ENCODE measurements at places on chromosomes 7 and 10.

- no peak for DNase-seq
These were observed 9.9 kb downstream of the FAM204A start for GRCh38 chr10:118332236-118332635.

- no peak for DNase-seq
These were observed 639.6 kb upstream of the FOXK1 start for GRCh38 chr7:4042402-4043045.

DNA sequence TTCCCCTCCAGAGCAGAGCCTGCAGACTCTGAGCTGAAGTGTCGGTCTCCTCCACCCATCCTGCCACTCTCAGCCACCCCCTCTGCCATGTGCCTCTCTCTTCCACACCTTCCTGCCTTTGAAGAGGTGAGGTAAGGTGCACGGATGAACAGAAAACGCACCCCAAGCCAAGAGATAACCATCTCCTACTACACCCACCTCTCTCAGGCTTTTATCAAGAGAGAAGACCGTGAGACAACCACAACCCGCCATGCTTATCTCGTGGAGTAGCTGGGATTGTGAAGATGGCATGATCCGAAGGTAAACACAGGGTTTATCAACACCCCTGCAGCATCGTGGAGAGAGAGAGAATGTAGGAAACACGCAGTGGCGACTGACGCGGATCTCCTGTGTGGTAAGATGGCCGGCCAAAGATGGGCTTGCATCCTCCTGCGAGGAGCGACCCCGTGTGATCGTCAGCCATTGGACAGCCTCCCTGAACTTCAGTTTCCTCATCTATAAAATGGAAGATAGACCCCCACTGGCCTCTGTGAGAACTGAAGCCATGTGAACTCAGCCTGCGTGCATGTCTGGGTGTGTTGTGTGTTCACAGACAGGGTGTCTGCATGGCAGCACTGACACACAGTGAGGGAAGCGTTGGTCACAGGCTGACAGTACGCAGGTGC, 219.0 kb downstream of the DIP2C start:
- no peak for DNase-seq

GRCh38 chr10:24618401-24618800, 105.3 kb downstream of the ARHGAP21 start:
- no peak for DNase-seq

DNA sequence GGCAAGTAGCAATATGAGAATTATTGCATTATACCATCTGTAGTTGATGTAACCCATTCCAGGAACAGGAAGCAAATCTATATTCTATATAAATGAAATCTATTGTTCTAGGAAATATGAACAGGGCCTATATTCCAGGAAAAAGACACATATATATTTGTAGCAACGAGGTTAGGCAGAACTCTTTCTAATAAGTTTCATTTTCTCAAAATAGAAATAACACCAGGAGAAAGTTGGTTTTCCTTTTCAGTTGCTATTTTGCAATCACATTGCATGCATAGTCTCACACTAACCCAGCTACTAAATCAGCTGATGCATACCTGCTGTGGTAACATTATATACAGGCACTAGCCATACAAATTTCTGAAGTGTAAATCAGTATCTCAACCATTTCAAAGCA, 6.2 kb upstream of the IFIT2 start:
- DNase-seq, result peak; percentile 80

- DNase-seq, result peak; percentile 80
These were observed 60.0 kb downstream of the RALA start for GRCh38 chr7:39683216-39683845.

DNA sequence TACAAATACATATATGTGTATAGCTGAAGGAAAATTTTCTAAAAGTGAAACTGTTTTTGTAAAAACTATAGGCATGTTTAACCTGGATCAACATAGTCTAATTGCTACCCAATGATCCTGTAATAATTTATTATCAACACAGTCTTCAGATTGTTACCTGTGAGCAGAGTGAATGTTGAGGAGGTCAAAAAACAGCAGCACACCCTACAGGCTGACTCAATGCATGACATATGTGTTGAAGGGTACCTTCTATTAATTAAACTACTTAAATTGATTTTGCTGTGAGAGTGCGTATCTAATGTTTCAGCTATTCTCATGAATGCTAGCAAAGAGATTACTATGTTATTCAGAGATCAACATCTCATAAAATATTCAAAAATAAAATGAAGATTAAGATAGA, 411.4 kb downstream of the TNS3 start:
- DNase-seq, result no peak

DNA sequence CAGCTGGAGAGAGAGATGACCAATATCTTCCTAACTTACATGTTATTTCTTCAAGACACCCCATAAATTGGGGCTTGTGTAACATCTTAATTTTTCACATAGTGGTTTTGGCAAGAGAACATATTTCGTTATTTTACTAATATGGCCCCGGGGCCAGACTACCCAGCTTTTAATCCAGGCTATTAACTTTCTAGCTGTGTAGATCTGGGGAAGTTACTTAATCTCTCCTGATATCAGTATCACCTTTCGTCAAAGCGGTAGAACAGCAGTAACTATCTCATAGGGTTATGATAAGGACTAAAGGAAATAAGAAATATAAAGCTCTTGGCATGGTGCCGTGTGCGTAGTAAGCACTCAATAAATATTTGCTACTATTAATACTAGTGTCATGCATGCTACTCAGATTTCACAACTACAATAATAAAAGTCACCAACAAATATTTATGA, 71.6 kb upstream of the LYZL1 start:
- DNase-seq, result no peak

GRCh38 chr7:901388-902154, 25.2 kb downstream of the GET4 start:
- peak; percentile 79 for DNase-seq

- no peak for DNase-seq
These were observed 288.5 kb upstream of the POT1 start for GRCh38 chr7:125218076-125218475.

DNA sequence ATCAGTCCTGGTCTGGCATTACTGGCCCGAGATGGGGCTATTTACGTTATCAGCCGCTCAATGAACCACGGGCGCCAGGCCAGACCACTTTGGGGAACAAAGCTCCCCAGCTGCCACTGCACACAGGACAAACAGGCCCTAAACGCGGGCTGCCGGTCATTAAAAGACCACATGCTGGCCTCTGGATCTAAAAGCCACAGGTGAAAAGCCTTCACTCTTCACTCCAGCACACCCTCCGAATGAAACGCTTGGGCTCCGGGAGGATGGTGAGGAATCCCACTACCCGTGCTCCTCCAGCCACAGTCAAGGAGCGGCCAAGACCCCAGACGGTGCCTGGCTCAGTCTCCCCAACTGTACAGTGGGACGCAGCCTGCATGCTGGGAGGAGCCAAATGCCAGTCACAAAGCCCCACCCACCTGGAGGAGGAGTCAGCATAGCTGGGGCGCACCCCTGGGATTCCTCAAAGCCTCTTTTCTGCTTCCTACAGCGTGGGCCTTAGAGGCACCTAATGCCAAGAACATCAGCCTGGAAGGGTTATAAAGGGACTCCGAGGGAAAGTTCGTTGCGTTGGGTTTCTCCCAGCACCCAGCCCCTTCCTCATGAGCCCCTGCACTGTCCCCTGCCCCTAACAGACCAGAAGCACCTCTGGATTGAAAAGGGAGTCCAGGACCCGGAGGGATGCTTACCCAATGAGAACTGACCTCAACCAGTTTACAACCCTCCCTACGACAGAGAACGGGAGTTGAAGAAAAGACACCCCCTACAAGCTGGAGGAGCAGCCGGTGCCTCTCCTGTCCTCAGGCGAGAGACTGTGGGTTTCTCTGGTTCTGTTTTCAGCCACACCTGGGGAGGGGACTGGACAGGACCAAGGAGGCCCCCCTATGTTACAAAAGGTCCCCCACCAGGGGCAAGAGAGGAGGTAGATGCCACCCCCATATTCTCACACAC, 4.7 kb downstream of the PDGFA start:
- peak; percentile 38 for DNase-seq

DNA sequence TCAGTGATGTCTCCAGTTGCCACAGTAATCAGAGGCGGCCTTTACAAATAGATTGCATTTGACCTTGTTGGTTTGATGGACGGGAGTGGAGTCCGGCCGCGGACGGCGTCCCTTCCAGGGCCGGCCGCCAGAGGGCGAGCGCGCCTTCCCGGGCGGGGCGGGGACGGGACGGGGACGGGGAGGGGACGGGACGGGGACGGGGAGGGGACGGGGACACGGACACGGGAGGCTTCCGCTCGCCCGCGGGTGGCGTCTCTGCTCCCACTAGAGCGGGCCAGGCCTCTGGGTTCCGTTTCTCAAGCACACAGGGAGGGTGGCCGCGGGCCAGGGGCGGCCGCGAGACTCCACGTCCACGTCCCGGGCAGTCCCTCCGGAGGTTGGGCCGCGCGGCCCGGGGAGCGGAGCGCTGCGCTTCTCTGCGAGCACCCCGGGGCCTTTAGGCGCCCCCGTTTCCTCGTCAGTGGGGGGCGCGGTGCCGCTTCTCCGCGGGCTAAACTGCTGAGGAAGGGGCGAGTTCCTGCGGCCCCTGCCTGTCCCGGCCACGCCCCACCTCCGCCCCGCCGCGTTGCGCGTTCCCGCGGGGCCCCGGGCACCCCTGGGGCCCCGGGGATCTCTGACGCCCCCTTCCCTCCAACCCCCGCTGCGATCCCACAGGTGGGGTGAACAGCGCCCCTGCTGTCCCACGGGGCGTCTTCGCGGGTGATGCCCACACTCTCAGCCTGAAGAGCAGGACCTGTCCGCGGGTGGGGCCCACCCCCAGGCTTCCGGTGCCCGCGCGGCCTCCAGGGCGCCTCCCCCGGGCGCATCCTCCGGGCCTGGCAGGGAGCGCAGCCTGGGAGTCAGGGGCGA, 84.2 kb upstream of the MKI67 start:
- DNase-seq, result peak; percentile 10

- DNase-seq, result peak; percentile 11
These were observed 186.8 kb downstream of the CELF2 start for GRCh38 chr10:11204351-11204942.

GRCh38 chr7:22871661-22872060, 49.0 kb upstream of the TOMM7 start:
- DNase-seq, result no peak

DNA sequence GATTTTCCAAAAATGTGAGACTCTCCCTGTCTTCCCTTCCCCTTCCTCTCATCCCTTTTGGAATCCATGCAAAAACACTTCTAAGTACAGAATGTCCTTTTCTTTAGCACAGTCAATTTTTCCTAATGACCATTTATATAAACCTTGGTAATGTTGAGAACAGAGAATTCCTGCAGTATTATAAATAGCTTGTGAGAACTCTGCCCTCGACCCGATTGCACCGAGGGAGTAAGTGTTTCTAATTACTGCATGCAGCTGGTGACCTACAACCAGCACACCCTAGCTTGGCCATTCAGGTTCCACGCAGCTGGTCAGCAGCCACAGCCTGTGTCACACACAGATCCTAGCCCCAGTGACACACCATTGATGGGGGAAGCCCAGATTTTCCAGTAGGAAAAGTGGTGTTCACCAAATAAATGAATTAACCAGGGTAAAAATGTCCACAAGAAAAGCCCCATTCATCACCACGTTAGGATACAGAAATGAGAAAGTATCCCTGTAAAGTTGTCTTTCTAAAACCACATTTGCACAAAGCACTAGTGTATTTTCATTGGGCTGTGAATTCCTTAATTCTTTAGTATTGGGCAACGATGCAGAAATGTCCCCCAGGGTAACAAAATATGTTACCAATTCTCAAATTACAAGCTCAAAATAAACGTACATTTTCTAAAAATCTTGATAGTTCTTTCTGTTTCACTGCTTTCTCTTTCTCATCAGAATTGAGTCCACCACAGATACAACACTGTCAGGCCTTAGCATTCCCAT, 499.0 kb upstream of the KLF6 start:
- peak; percentile 81 for DNase-seq

GRCh38 chr7:74063223-74063641, 20.4 kb upstream of the LIMK1 start:
- no peak for DNase-seq

DNA sequence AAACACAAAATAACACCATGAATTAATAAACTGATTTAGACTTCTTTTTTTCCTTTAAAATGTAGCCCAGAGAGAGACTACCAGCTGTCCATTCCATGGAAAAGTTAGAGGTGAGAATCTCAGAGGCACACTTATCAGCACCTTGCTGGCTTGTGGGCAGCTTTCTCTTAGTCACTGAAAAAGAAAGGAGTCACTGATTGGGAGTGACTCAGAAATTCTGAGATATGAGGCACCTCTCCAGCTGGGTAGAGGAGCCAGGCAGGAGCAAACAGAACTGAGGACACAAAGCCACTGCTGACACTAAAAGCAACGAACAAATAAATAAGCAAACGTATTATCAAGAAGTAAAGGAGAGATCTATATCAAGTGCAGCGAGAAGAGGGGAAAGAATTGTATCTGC, 310.6 kb downstream of the PARD3 start:
- DNase-seq, result peak; percentile 45

- DNase-seq, result no peak
These were observed 3.0 kb downstream of the PIP4K2A start for GRCh38 chr10:22711373-22711772.

DNA sequence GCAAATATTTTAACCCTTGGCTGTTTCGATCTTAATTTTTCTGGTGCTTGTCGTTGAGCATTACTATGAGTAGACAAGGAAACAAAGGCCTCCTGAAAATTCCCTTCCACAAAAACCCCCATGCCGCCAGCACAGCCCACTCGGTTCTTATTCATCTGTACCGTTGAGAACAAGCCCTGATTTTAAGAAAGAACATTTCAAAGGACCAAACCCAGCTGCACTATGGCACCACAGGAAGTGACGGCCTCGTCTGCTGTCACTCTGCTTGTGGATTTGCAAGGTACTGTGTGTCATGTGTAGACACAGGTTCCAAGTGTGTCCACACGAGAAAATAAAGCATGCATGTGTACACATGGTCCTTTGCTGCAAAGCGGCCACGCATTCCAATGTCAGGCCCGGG, 285.2 kb downstream of the DNAJB6 start:
- no peak for DNase-seq

DNA sequence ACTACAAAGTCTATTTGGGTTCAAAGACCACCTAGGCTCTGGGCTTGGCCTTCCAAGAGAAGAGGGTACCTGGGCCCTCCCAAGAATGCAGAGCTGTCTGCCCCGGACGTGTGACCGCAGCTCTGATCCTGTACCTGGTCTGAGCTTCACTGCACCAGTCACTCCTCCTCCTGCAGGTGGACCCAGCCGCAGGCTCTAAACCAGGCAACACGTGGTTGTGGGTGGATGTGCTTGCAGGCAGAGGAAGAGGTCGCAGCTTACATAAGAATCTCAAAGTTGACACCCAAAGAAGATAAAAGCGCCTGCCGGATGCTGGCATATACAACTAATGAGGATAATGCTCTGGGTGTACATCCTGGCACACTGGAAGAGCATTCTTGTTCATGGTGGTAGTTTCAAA, 9.4 kb upstream of the PFKP start:
- DNase-seq, result no peak
